CD4-positive, alpha-beta T cell (primary cell): ENCODE measurements at places on chromosomes 5 and 9.

GRCh38 chr5:14869668-14870164, 1.9 kb downstream of the ANKH start:
- peak; percentile 28 for DNase-seq

GRCh38 chr5:179138568-179138925, 78.4 kb downstream of the ZNF354C start:
- DNase-seq, result no peak

- no peak for DNase-seq
These were observed 196.4 kb downstream of the NR3C1 start for GRCh38 chr5:143207058-143207457.

GRCh38 chr5:112604732-112605630, 132.7 kb upstream of the APC start:
- no peak for DNase-seq

DNA sequence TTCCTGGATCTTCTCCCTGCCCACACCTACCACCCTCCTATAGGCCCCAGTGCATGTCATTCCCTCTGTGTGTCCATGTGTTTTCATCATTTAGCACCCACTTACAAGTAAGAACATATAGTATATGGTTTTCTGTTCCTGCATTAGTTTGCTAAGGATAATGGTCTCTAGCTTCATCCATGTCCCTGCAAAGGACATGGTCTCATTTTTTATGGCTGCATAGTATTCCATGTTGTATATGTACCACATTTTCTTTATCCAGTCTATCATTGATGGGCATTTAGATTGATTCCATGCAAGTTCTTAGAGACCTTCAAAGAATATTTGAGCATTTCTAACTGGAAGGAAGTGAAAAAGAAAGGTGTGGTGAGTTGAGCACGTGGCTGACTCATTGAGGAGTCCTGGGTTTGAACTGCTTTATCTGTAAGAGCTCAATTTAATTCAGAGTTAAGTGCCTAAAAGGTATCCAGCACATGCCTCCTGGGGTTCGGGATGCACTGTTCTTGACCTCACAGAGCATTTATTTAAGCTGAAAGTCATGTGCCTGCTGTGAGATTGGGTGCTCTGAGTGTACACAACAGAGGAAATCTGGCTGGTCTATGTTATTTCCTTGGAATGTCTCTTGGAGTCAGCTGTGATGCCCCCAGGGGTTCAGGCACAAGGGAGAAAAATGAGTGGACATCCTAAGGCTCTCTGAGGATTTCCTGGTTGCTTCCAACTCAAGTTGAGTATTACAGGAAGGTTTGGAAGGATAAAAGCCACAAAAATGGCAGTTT, 56.4 kb downstream of the SH3GL2 start:
- DNase-seq, result no peak

DNA sequence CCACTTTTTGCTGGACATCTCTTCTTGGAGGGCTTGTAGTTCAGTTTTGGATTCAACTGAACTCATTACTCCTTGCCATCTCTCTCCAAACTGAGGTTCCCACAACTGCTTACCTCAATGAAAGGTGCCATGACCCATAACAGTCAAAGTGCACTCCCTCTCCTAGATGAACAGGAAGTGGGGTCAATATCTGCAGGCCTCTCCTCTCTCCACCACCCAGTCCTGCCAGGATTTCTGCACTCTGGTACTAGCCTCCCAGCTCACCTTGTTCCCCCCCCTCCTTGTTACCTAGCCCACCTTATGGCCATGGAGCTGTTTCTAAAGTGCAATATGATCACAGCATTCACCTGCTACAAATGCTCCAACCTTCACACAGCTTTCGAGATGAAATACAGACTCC, 5.9 kb downstream of the LHFPL2 start:
- no peak for DNase-seq

DNA sequence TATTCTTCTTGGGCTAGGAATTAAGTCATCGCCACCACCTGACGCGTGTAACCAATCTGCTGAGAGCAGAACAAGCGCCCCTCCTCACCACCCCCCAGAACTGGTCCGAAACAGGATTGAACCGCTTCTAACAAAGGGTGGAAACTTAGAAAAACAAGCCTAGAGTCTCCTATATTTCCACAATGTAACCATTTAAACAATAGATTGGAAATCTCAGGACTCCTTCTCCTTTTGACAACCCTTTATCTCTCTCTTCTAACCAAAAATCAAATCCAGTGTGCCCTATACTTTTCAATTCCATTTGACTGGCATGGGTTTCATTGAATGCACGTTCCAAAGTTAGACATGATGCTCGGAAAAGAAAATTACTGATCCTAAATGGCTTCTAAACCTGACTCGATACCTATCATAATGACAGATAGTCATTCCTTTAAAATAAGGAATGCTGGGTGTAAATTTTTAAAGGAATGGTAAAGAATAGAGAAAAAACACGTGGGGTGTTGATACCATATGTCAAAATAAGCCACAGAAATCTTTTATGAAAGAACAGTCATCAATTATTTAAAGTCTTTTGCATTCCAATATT, 1.2 kb downstream of the ARRDC3 start:
- peak; percentile 65 for DNase-seq
